Stimulated activated CD4-positive, alpha-beta T cell treated with anti-CD3 and anti-CD28 coated beads, TNF-alpha, amount 100 ng/mL, for 1 hour (primary cell): ENCODE measurements at places on chromosomes 5 and 9.

- DNase-seq: no peak
Measured at GRCh38 chr9:131823701-131824146, 83.8 kb upstream of the RAPGEF1 start.

DNA sequence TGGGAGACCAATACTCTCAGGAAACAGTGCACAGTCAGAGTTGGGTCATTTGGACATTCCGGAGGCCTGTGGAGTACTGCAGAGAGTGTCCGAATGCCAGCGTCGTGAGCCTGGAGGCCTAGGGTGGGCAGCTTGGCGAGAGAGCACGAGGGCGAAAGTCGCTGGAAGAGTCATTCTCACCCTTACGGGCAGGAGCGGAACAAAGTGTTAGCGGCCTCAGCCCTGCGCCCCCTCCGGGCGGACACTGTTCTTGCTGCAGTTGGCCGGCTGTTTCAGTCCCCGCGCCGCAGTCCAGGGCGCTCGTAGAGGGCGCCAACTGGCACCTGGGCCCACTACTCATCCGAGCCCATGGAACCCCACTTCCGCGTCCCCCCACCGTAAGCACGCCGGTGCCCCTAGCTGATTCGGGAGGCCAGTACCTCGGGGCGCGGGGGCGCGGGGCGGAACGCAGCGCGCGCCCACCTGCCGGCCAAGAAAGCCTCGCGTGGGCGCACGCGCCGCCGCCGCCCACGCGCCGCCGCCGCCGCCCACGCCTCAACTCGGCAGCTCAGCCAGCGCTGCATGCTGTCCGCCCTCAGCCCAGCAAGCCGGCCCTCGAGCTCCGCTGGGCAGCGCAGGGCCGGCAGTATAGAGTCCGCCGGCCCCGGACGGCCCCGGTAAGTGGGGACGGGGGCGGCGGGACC, 99.7 kb upstream of the CCL21 start:
- no peak for DNase-seq

- no peak for DNase-seq
Measured at GRCh38 chr5:94551858-94552257, 66.5 kb downstream of the KIAA0825 start.

DNA sequence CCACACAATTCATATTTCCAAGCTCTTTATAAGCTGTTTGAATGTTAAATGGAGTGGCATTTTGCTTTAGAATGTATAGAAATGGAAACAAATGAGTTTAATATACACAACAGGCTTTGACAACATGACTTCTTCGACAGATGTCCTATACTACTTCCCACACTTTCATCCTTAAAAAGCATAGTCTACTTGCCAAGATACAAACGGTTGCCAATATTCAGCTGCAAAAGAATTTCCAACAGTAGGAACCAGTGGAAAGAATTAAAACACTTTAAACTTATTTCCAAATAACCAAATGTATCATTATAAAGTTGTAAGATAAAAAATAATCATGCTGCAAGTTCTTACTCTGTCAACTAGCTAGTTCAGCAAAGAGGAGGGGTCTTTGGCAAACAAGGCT, 456.4 kb downstream of the PDE4D start:
- no peak for DNase-seq

- DNase-seq: no peak
Measured at GRCh38 chr5:159944056-159944600, 27.8 kb downstream of the ADRA1B start.

DNA sequence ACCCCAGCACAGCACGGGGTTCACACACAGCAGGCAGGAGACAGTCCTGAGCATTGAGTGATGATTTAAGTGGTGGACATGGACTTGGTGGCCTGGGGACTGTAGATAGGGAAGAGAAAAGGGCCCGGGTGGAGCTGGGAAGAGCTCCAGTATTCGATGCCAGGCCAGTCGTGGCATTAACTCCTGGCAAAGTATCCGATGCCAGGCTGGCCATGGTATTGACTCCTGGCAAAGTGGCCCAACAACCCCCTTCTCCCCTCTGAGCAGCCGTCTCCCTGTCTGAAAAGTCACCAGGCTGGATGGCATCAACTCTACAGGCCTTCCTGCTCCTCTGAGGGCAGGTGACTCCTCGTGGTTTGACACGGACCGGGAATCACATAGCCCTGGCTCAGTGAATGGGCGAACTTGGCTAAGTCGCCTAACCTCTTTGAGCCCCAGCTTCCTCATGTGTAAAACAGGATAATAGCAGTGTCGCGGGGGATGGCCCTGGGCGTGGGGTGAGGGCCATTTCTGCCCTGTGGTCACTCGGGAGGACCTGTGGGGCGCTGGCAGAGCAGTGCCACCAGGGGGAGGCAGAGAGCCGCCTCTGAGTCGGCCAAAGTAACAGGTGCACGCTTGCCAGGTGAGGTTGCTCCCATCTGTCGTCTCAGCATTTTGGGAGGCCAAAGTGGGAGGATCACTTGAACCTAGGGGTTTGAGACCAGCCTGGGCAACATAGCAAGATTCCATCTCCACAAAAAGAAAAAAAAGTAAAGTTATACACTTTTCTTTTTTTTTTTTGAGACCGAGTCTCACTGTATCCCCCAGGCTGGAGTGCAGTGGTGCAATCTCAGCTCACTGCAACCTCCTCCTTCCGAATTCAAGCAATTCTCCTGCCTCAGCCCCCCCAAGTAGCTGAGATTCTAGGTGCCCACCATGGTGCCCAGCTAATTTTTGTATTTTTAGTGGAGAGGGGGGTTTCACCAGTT, 5.7 kb upstream of the SEC16A start:
- DNase-seq: peak; percentile 73

GRCh38 chr5:151870820-151871219, 53.8 kb downstream of the GLRA1 start:
- DNase-seq: no peak

DNA sequence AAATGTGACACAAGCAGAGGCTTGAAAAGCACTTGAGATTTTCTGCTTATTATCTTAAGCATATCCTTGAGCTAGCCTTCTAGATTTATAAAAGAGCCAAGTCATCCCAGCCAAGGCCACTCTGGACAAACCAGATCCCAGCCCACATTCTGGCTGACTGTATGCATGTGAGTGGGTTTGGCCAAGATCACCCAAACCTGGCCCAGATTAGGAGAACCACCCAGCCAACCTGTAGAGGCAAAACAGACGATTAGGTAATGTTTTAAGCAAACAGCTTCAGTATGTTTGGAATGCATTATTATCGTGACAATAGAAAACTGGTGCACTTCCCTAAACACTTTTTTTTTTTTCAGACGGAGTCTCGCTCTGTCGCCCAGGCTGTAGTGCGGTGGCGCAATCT, 151.9 kb downstream of the SPATA31D1 start:
- no peak for DNase-seq

GRCh38 chr5:154115291-154115690, 75.2 kb upstream of the GALNT10 start:
- DNase-seq: no peak

DNA sequence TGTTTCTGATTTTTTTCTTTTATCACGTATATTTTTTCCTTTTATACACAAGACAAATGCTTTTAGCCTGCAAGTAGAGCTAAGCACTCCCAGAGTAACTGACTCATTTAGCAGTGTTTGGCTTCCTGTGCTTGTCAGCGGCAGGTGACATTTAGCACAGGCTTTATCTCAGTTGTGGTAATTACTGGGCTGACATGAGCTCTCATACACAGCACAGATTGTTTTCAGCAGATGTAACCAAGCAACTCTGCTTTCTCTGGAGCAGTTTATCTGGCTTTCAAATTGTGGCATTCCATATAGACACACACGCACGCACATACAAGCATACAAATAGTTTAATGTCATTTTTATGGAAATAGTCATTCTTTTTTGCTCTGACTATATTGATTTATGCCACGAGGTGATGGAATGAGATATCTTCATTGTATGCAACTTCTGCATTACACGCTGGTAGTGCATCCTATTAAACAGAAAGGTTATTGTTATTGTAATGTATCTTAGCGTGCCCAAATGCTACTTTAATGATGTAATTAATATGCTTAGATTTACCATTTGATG, 379.0 kb upstream of the GRAMD2B start:
- DNase-seq: no peak

- no peak for DNase-seq
Measured at GRCh38 chr5:6202149-6202967, 176.0 kb downstream of the MED10 start.
